ENCODE measurements at places on chromosomes 3 and 15.

- DNase-seq: no peak
Observed at GRCh38 chr3:168093229-168093628, 2.5 kb downstream of the GOLIM4 start.

DNA sequence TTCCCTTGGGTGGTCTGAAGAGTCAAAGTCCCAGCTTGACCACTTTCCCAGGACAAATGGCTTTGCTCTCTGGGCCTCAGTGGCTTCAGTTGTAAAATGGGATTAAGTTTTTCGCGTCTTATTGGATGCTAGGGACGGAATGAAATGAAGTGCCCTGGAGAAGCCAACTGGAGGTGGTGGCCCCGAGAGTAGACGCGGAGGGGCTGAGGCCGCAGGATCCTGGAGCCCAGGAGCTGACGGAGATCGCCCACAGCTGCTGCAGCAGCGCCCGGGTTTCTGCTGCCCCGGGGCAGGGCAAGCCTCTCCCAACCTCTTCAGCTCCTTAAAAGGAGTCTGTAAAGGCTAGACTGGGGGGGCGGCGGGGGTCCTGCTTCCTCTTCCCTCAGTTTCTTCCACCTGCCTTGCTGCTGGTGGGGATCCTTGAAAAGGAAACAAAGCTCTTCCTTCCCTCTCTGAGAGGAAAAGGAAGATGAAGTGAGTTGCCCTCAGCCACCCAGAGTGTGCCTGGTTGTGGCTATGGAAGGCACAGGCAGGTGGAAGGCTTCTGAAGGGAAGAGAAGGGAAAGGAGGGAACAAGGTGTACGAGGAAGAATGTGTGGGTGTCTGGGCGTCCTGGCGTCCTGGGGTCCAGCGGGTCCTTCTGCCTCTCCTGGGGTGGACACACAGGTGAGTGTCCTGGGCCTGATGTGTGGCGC is 967 bp upstream of the BNC1 start:
- DNase-seq: no peak

- no peak for DNase-seq
Observed at GRCh38 chr3:22245811-22246583, 495.0 kb upstream of the ZNF385D start.

GRCh38 chr3:52041118-52041731 is 15.1 kb downstream of the DUSP7 start:
- DNase-seq: no peak

GRCh38 chr3:172856795-172857742 is 106.5 kb downstream of the ECT2 start:
- DNase-seq: no peak

GRCh38 chr3:116863822-116864589 is 154.4 kb downstream of the TUSC7 start:
- no peak for DNase-seq

GRCh38 chr3:173639098-173639497 is 241.6 kb downstream of the NLGN1 start:
- DNase-seq: no peak

- no peak for DNase-seq
Observed at GRCh38 chr3:86180696-86181095, 810.3 kb downstream of the VGLL3 start.

GRCh38 chr15:56792211-56792610 is 58.9 kb upstream of the ZNF280D start:
- no peak for DNase-seq

GRCh38 chr3:41267975-41268640 is 68.8 kb downstream of the CTNNB1 start:
- no peak for DNase-seq

- no peak for DNase-seq
Observed at GRCh38 chr15:29601811-29602210, 220.5 kb downstream of the TJP1 start.

- DNase-seq: no peak
Observed at GRCh38 chr3:119697394-119697793, 5.4 kb upstream of the CFAP91 start.

DNA sequence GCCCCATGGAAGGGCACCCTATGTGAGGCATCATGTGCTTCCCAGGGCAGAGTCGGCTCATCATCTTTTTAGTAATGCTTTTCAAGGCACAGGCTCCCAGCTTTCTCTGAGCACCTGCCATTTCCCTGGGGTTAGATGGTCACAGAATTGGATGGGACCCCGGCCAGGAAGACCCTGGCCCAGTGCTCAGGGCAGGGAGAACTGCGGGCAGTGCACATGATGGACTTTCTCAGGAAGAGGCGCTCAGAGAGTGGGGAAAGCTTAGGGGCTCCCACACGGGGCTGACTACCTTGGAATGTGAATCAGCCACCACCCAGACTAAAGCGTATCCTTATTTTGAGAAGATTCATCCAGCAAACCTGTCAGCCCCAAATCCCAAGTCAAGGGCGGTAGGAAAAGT is 16.5 kb upstream of the SKOR1 start:
- DNase-seq: no peak

DNA sequence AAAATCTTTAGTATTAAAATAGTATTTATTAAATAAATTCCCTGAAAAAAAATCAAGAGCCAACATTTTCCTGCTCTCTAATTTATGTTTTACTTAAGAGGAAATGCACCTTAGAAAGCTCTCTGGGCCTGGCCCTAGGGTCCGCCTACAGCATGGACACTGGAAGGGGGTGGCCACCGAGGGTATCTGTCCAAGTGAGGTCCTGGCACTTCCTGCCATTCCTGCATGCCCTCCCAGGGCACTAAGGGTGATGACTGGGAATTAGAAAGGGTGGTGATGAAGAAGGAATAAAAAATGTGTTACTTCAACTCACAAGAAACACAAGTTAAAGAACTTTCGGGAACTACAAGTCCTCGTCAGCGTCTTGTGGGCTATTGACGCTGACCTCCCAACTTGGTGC is 92.8 kb downstream of the MAGI1 start:
- DNase-seq: no peak

DNA sequence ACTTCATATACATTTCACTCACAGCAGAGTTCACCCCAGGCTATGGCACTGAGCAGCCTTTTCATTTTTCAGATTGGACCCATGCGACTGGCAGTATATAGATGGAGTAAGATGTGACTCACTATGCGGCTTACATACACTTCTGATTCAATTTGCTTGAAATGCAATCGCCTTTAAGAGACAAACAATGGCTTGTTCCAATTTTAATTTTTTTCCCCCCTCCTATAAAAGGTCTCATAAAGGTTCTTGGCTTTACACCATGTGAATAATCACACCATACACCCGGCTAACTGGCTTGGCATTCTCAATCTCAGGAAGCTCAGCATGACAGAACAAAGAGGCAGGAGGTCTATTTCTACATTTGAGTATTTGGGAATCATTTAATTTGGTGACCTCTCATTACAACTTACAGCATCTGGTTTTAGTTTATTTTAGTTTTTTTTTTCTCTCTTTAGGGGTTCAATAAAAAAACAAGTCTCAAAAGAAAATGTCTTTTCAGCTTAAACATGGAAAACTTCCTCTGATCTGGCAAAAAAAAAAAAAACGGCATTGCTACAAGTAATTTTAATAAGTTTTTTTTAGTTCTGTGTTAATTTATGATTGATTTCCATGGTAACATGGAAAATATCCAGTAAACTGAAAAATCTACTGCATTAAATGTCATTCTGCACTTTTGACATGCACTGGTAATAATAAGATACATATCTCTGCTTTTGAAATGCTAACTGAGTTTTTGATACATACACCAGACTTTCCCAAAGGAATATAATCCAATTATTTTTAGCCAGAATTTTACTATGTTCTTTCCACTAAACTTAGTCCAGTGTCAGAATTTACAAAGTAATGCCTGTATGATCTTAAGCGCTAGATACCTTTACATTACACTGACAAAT is 38.8 kb downstream of the GADL1 start:
- no peak for DNase-seq

DNA sequence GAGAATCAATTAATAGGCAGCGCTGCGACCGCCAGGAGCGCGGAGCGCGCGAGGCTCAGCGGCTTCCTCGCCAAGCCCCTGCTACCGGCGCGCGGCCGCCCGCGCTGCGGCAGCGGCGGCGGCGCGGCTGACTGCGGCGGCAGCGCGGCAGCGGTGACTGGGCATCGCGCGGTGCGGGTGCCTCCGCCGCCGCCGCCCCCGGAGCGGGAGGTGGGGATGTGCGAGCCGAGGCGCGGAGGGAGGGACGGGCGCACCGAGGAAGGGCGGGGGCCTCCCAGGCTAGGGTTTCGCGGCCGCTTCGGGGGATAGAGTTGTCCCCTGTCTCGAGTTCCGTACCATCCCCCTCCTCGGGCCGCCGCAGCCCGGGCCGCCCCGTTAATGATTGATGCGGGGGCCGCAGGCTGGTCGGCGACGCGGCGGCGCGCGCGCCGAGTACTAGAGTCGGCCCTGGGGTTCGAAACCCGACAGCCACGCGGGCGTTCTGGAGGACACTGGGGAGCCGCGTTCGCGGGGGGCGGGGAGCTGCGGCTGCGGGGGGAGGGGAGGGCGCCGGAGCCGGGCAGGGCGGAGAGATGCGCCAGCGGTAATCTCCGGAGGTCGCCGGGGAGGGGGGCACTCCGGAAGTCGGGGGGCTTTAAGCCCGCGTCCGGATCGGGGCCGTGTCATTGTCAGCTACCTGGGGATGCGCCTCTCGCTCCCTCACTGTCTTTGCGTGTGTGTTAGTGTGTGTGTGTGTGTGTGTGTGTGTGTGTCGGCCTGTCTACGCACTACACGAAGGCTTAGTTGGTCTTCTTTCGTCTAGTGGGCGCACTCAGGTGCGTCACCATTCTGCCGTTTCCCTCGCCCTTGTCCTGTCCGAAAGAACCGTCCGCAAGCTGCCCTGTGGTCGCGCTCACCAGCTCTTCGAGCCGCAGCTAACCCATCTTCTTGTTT is at the start of gene PAQR9:
Gene PAQR9, minus strand, starts transcription at position 159 of the 933 bp plus-strand sequence. CDS start 338 bp downstream, outside the sequence.
- peak; percentile 28 for DNase-seq

GRCh38 chr3:42376344-42376798 is 34.0 kb downstream of the LYZL4 start:
- DNase-seq: peak; percentile 49

- DNase-seq: no peak
Observed at GRCh38 chr3:116240261-116240660, 205.0 kb downstream of the LSAMP start.

DNA sequence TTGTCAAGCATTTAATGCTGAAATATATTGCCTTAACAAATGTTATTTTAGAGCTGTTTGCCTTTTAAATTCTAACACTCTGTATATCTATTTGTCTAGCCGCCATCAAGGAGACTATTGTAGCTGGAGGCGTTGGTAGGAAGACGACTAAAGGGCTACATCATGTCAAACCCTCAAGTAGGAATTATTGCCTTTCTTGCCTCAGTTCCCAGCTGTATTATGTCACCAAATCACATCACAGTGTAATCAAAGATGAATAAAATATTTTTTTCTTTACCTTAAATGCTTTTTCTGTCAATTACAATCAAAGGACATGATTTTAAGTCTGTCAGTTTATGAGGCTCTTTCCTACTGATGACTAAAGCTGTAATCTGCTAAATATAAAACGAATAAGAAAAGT is 233.1 kb downstream of the ZIC4 start:
- DNase-seq: no peak

DNA sequence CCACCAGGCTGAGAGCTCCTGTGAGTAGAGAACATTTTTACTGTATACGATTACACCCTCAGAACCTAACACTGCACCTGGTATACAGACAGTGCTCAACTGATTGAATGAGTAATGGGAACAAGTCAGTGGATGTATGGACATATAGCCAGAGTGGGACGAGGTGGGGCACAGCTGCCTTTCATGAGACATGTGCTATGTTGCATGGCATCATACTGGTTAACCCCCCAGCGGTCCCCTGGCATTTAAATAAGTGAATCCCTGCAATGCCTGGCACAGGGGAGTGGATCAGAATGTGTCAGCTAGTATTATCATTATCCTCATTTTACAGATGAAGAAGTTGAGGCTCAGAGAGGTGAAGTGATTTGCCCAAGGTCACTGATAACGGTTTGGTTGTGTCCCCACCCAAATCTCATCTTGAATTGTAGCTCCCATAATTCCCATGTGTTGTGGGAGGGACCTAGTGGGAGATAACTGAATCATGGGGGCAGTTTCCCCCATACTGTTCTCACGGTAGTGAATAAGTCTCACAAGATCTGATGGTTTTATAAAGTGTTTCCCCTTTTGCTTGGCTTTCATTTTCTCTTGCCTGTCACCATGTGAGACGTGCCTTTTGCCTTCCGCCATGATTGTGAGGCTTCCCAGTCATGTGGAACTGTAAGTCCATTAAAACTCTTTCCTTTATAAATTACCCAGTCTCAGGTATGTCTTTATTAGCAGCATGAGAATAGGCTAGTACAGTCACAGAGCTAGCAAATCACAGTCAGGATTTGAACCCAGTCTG is 56.0 kb upstream of the ATP2B2 start:
- DNase-seq: no peak
